ENCODE measurements at places on chromosomes 3 and 15.
A peak's percentile ranks its signal among the peaks of the same experiment; 100 is the strongest.

DNA sequence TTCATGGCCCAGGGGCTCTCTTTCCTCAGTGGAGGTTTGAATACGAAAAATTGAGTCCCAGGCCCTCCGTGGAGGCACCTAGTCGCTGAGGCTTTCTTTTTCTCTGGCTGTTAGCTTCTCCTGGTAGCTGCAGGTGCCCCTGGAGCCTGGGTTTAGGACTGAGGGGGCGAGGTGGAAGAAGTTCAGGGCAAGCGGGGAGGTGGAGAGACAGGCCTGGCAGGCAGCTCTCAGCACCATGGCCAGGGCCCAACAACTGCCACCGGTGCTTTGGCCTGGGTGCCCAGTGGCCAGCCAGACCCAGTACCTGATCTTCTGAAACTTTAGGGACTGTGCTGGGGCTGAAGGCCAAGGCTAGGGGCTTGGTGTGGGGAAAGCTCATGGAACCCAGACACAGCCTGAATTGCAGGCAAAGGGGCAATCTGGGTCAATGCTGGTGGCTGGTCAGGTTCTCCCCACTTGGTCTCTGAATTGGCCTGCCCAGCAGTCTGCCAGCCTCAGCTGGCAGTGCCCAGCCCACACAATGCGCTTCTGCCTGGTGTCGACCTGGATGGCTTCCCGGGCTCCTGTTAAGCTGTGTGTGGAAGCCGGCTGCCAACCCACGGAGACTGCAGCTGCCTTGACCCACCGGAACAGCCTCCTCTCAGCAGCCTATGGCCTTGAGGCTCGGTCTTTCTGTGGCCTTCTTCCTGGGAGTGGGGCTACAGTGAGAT is 30.3 kb upstream of the POLG start:
- DNase-seq: no peak

GRCh38 chr15:95215017-95215416 is 983.7 kb downstream of the MCTP2 start:
- no peak for DNase-seq

DNA sequence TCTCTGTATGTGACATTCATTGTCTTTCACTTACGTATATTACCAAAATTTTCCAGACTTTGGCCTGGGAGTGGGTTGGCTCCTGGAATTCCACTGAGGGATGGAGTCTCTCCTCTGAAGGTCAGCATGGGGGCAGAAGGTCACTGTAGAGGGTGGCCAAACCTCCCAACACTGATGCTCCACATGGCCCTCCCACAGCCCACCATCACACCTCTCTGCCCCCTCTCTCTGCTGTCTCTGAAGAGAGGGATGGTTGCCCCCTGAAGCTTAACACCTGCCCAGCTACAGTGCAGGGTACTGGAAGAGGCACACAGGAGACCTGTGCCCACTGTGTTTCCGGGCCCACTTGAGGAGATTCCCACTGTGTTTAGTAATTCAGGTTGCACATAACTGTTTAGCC is 52.2 kb downstream of the CMTM6 start:
- DNase-seq: no peak

GRCh38 chr3:53938645-53939044 is 47.0 kb upstream of the SELENOK start:
- no peak for DNase-seq

DNA sequence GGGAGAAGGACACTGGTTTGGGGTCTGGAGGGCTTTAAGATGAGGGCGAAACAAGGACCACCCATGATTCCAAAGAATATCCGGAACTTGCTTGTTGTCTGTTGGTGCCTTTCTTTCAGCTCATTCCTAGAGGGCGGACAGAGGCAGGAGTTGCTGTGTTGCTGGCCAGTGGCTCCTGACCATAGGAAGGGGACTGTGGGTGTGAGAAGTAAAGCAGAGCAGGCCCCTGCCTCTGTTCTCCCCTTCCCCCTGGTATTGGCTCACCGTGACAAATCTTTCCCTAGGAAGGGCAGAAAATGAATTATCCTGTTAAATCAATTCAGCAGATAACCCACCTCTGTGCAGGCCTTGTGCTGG is 89.1 kb downstream of the LIPC start:
- no peak for DNase-seq

DNA sequence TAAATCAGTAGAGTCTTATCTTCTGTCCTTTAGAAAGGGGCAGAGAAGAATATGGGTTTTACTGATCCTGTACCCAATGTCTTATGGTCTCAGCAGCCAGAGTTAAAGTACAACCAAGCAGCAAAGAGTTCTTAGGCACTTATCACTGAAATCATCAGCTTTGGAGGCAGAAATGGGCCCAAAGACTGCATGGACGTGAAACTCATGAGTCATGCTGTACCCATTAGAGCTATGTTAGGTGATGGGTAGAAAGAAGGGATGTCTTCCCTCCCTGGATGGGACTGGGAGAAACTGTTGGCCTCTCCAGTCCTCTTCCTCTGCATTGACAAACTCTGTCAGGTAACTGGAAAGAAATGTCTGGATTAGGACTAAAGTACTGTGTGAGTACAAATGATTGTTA is 63.4 kb downstream of the EOMES start:
- no peak for DNase-seq

- DNase-seq: no peak
Observed at GRCh38 chr3:193520738-193521137, 34.0 kb downstream of the ATP13A4 start.

DNA sequence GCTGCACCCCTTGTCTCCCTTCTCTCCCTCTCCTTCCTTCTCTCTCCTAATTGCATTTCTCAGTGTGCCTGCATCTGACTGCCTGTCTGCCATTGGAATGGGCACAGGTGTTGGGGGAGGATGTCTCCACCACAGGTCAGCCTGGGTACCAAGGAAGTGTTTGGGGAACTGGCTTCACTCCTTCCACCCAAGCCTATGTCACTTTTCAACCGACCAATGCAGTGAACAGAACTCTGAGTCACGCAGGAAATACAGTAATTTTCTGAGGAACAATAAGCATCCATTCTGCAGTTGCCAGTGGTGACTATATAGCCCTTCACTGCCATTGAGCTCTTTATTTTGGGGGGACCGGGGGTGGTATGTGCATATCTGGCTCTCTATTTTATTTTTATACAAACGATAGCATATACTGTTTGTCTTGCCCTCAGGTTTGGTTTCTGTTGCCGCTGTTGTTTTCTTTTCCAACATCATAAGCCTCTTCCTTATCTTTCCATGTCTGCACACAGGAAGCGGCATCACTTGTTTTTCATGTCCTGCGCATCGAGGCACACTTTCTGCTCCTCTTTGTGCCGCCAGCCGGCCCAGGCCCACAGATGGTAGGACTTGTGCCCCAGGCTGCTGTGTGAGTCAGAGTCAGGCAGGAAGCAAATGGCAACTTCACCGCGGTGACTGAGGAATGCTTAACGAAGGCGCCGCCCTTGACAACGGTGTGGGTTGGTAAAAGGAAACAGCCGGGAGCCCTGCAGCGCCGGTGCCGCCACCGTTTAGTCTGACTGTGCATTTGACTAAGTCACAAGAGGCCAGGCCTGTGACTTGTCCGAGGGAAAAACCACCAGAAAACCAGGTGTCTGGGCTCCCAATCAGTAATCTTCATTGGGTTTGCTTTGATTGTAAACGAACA is 21.1 kb upstream of the CDCP1 start:
- peak; percentile 59 for DNase-seq

- DNase-seq: no peak
Observed at GRCh38 chr15:63553388-63553791, 43.8 kb upstream of the FBXL22 start.

- no peak for DNase-seq
Observed at GRCh38 chr3:72182206-72182605, 397.3 kb upstream of the PROK2 start.

GRCh38 chr3:120062474-120062873 is 31.8 kb downstream of the GSK3B start:
- no peak for DNase-seq

GRCh38 chr3:48042071-48042760 is 26.0 kb upstream of the MAP4 start:
- no peak for DNase-seq

DNA sequence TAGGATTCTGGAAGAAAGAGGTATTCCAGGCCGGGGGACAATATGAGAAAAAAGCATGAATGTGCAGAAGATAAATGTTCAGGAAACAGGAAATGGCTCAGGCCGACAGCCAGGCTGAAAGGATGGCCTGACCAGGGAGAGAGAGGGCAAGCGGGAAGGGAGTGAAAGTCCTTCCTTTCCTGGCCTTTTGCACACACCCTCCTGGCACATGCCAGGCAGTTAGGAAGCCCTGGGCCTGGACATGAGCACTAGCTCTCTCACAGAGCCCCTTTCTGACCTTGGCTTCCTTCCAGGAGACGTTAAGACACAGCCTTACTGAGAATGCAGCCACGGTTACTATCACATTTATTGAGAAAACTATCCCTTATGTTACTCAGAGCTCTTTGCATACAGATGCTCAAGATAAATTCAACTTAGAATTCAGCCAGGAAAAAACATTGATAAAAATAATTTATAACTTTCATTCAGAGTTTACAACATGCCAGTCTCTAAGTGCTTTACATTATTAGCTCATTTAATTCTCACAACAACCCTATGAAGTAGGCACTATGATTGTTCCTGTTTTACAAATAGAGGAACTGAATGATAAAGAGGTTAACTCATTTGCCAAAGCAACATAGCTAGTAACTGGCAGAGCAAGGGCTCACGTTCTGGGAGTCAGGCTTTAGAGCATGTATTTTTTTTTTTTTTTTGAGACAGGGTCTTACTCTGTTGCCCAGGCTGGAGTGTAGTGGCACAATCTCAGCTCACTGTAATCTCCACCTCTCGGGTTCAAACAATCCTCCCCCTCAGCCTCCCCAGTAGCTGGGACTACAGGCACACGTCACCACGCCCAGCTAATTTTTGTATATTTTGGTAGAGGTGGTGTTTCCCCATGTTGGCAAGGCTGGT is 39.4 kb upstream of the SMAD3 start:
- peak; percentile 9 for DNase-seq

DNA sequence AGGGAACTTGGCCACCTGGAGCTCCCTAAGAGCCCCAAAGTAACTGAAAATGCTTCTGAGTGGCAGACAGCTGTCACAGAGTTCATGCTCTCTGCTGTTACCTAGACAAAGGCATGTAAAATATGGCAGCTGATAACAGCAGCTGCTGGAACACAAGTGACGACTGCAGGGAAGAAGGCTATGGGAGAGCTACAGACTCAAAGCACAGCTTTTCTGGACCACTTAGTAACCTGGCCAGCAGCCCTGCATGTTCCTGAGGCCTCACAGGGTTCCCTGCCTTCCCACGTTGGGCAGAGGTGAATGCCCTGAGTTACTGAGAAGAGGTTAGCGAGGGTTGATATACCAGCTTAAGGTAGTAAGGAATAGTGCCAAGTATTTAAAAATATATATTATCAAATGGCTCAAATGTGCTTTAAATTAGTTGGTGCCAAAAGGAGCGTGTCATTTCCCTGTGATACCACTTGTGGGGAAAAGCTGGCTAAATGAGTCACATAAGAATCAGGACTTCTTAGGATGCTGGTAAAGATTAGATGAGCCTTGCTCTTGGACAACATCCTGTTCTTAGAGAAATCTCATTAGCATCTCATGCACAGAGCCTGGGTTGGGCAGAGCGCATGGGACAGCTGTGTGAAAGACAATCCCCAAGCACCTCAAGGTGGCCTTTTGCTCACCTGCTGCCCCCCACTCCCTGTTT is 76.4 kb upstream of the SCN5A start:
- no peak for DNase-seq

DNA sequence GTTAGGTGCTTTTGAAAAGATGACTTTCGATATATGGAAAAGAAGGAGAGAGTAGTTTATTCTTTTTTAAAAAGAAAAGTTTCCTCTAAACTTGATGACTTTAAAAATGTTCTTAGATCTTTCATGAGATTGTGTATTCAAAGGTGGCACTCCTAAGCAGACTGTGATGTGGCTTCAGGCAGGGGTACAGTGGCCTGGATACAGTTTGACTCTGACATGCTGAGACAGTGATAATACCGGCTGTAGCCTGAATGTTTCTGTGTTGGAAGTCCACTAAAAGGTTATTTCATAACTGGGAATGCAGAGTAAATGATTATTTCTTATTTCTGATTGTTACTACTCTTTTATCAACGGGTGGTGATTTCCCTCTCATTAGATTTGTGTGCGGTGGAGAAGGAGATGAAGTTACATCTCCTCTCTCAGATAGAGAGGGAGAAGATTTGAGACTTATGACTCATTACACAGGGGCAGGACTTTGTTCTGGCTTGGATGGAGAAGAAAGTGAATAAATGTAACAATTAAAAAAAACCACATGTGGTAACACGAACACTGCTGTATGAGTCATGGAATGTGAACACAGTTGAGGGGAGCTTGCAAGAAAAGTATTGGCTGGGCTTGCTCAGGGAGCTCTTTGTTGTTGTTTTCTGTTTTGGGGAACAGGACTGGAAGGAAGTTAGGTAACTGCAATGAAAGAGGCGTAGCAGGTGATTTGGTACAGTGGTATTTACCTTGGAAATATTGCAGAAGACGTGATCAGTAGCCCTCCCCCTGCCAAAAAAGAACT is 21.6 kb downstream of the SPTSSB start:
- DNase-seq: no peak

GRCh38 chr3:99659032-99659431 is 20.6 kb downstream of the COL8A1 start:
- no peak for DNase-seq

GRCh38 chr3:13303410-13303809 is 116.7 kb downstream of the NUP210 start:
- no peak for DNase-seq

- no peak for DNase-seq
Observed at GRCh38 chr3:122952520-122952919, 75.0 kb downstream of the SEMA5B start.

DNA sequence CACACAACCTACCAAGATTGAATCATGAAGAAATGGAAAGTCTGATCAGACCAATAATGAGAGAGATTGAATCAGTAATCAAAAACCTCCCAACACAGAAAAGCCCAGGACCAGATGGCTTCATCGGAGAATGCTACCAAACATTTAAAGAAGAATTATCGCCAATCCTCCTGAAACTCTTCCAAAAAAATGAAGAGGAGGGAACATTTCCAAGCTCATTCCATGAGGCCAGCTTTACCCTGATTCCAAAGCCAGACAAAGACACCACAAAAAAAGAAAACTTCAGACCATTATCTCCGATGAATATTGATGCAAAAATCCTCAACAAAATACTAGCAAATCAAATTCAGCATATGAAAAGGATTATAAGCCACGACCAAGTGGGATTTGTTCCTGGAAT is 94.1 kb downstream of the SENP2 start:
- DNase-seq: no peak

DNA sequence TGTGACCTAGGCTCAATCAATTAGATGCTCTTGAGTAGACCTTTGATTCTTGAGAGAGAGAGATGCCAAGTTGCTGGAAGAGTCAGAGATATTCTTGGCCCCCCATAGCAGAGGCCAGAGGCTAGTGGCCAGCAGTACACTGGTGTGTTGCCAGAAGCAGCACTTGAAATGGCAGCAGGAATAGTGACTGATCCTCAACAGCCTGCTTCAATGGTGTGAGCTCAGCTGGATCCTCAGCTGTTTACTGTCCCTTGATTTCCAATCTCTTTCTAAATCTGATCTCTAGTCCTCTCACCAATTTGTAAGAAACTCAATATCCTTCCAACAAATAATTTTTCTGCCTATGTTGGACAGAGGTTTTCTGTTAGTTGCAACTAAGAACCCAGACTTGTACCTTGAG is 170.3 kb upstream of the CCDC54 start:
- DNase-seq: no peak

- DNase-seq: no peak
Observed at GRCh38 chr3:36843065-36844051, 79.0 kb upstream of the DCLK3 start.

Data from NCI-H2171 (cell line).